ENCODE measurements at places on chromosomes 2 and 18. TPM values are rescaled to one million over a fixed set of nuclear protein-coding genes. Genes with fewer than 3 reads are reported as not detected.

C1GALT1C1L gene
- total RNA-seq, result not detected

RGPD3 gene
- total RNA-seq, result 0.41 TPM

DYNAP gene
- total RNA-seq, result not detected

UBXN2A gene
- 12.6 TPM for total RNA-seq

GMCL1 gene
- total RNA-seq, result 21.7 TPM

PROC gene
- total RNA-seq, result 3.0 TPM

HOXD13 gene
- total RNA-seq, result not detected

GPR35 gene
- 104 TPM for total RNA-seq

NPPC gene
- total RNA-seq, result not detected

SNED1 gene
- 65.5 TPM for total RNA-seq

SLC9A2 gene
- total RNA-seq, result 88.1 TPM

- no peak for DNase-seq
Observed at GRCh38 chr2:162116352-162116751, 35.7 kb downstream of the GCG start.

GRCh38 chr18:49055754-49056172, 105.0 kb upstream of the SMAD7 start:
- peak; percentile 69 for DNase-seq

DNA sequence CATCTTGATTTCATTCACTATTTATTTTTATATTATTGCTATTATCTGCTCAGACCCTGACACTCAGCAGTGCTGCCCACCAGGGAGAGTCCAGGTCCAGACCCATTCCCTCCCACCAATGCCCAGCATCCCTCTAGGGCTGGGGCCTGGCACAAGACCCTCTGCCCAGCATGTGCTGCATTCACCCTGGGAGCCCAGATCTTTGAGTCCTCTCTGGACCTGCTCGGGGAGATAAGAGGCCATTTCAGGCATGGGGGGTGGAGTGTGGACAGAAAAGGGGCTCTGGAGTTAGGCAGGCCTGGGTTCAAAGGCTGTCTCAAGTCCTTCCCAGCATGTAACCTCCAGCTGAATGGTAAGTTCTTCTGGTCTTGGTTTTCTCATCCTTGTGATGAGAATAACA, 209.6 kb downstream of the CYP26B1 start:
- DNase-seq, result peak; percentile 4

GRCh38 chr18:55248495-55248894, 289.2 kb upstream of the CCDC68 start:
- no peak for DNase-seq

- DNase-seq, result no peak
Observed at GRCh38 chr2:26786207-26787028, 562 bp downstream of the CENPA start.

DNA sequence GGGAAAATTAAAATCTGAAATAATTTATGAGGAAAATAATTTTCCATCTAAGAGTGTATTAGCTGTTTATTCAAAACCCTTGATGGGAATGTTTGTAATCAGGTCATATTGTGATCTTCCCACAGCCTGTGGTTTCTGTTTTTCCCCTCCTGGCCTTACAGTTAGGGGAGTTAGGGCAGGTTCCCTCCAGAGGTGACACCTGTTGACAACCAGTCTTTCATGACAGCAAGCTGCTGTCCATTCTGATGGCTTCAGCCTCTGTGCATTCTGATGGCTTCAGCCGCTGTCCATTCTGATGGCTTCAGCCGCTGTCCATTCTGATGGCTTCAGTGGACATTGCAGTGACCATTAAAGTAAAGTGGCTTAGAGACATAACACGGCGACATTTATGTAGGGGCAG, 328.2 kb downstream of the GBX2 start:
- DNase-seq, result no peak

GRCh38 chr2:46351750-46352138, 54.5 kb downstream of the EPAS1 start:
- DNase-seq, result peak; percentile 54

- no peak for DNase-seq
Observed at GRCh38 chr2:231411237-231411636, 15.7 kb downstream of the B3GNT7 start.

GRCh38 chr2:74544634-74545033, 9.1 kb downstream of the LOXL3 start:
- DNase-seq, result no peak

- no peak for DNase-seq
Observed at GRCh38 chr18:47265197-47265596, 13.7 kb upstream of the SKOR2 start.

GRCh38 chr2:173578404-173579107, 223.9 kb downstream of the CDCA7 start:
- no peak for DNase-seq

GRCh38 chr2:30165617-30166016, 18.8 kb downstream of the YPEL5 start:
- no peak for DNase-seq

- DNase-seq, result no peak
Observed at GRCh38 chr18:10050956-10051355, 137.1 kb downstream of the VAPA start.

- DNase-seq, result peak; percentile 73
Observed at GRCh38 chr2:195657634-195658540, 861 bp downstream of the SLC39A10 start.

- no peak for DNase-seq
Observed at GRCh38 chr2:169511818-169512217, 2.3 kb downstream of the KLHL41 start.

DNA sequence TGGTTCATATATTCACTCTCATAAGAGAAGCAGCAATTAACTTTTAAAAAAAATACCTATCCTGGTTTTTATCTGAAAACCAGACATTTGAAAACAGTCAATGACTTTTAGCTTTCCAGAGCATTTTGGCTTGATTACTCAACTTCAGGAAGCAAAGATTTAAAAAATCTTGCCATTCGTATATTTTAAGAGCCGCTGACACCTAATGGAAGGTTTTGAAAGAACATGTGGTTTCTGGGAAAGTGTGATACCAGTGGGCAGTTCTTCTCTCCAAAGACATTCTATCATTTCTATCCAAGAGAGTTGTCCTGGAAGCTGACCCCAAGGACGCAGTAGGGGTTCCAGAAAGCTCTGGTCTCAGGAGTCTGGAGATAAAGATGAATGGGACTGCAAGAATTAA, 234.7 kb downstream of the TTC32 start:
- no peak for DNase-seq

DNA sequence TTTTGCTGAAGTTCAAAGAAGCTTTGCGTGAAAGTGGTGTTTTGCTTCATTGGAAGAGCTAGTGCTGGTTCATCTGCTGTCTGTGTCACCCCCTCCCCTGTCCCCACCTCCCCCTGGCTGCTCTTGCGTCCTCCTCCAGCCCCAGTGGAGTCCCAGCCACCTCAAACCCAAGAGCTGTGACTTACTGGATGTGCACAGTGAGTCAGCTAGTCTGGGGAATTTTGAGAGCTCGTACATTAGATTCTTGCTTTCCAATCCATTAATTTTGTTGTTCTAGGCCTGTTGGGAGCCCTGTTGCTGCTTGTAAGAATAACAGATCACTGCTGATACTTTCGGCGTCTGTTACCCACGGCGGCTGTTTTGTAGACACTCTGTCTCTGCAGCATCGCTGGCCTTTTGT, 412.1 kb downstream of the TSN start:
- no peak for DNase-seq

GRCh38 chr18:77207540-77207939, 42.1 kb upstream of the GALR1 start:
- peak; percentile 32 for DNase-seq

All from transverse colon (tissue), 4 donors.